Spinal cord (tissue), 10 donors: ENCODE measurements at places on chromosomes 12 and 14.

DNA sequence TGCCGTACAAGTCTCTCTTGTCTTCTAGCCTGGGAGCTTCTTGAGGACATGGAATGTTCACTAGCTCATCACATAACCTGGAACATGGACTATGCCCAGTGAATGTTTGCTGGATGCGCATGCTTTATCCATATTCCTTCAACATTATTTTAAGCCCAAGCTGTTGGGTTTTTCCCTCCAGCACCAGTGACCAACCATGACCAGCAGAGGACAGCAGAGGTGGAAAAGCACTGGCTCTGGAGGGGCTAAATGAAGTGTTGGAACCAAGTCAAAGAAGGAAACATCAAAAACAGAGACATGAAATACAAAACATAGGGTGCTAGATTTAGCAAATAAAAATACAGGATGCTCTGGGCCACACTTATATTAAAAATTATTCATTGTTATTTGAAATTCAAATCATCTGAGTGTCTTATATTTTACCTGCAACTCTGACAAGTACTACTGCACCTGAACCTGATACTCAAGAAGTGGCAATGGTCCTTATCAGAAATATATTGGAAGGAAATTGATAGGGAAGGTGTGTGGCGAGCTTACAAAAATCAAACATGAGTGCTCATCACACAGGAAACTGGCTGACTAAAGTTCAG, 23.1 kb upstream of the HELB start:
- no peak for DNase-seq

DNA sequence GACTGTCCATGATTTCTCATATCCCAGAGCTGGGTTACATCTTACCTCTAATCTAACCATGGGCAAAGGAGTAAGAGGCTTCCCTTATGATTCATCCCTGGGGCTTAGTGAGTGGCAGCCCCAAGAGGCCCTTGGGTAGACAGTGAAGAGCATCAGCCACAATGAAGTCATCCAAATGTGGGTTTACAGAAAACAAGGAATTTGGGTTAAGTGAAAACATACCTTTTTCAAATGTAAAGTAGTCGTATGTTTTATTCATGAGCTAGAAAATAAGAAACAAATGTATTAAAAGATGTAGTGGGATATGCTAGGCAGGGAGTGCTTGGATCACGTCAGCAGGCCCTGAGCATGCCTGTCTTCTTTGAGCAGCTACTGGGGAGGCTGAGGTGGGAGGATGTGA, 54.0 kb upstream of the ELK3 start:
- DNase-seq, result no peak

DNA sequence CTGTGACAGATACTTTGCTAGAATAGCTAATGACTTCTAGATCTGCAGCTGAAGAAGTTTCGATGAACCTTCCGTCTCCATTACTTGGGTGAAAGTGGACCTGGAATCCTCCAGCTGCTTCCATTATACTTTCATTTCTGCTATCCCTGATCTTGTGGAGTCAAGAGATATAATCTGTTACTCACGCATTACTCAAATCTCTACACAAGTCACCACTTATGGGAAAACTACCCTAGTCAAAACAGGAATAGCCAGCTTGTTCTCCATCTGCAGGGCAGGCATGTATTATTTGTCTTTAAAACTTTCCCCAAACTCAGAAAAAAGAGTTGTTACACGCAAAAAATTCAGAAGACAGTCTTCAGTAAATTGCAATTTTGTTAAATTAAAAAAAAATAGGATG, 2.8 kb upstream of the KTN1 start:
- no peak for DNase-seq

DNA sequence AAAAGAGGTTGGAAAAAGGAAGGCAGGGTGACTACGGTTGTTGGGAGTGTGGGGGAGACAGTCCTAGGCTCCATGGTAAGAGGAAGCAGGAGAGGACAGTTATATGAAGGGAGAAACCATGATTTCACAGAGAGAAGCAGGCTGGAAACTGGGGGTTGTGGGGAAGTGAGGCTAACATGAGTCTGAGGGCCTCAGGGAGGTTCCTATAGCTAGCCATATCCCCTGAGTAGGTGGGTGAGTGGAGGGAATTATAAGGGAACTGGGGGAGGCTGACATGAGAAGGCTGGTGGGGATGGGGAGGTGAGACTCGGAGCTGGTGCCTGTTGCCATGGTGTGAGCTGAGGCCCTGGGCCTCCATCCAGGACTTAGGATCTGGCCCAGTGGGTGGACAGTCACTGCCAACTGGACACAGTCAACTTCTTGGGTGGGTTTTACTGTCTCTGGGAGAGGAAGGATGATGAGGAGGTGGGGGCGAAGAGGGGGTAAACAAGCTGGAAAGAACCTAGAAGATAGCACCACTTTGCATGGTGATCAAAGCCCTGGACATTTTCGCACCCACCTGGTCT, 1.4 kb downstream of the RNASE13 start:
- DNase-seq, result no peak

- no peak for DNase-seq
Measured at GRCh38 chr12:40903040-40903439, 210.8 kb downstream of the CNTN1 start.

- DNase-seq, result no peak
Measured at GRCh38 chr12:132583411-132583710, 27.0 kb downstream of the LRCOL1 start.
